ENCODE measurements at places on chromosomes 4 and X. TPM values are rescaled to one million over a fixed set of nuclear protein-coding genes. Genes with fewer than 3 reads are reported as not detected.

DNA sequence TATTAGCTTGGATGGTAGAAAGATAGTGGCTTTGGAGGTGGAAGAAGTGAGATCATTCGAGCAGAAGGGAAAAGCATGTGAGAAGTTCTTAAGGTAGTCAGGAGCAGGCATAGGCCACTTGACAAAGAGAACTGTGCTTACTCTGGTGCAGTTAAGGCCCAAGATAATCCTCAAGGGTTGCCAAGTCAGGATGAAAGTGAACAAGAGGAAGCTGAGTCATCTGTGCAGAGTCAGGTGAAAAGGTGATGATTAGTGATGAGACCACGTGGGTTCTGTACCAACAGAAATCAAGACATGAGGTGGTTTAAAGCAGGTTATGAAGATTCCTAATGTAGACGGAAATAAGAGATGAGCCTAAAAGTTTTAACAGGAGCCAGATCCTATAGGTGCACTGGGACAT is 369.8 kb downstream of the DTHD1 start:
- no peak for DNase-seq

- no peak for DNase-seq
Observed at GRCh38 chr4:182090186-182090585, 153.0 kb upstream of the TENM3 start.

GRCh38 chr4:152209772-152210493 is 326.0 kb downstream of the FBXW7 start:
- no peak for DNase-seq

DNA sequence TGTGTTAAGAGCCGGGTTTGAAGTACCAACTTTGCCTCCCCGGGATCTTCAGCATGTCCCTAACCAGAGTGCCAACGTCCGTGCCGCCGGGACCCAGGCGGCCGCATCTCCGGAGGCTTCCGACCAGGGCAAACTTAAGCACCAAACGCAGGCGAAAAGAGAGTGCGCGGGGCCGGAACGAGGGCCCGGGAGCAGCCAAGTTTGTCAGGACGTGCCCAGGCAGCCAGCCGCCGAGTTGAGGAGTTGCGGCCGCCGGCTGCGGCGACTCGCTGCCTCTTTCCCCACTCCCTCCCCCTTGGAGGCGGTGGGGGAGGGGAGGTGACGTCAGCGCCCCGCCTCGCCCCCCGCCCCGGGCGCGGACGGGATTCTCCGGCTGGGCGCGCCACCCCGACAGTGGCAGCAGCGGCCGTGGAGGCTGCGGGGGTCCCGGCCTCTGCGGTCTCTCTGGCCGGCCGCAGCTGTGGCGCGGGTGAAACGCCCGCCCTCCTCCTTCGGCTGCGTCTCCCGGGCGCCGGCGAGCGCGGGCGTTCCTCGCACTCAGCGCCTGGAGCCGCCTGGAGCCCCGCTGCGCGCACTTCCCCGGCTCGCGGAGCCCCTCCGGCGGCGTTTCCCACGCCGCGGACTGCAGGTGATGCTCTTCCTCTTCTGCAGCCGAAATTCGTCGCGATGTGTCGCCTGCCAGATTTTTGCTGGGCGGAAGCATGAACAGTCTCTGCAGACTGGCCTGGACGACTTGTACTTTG is 2.9 kb upstream of the FAT1 start:
- peak; percentile 85 for DNase-seq

DNA sequence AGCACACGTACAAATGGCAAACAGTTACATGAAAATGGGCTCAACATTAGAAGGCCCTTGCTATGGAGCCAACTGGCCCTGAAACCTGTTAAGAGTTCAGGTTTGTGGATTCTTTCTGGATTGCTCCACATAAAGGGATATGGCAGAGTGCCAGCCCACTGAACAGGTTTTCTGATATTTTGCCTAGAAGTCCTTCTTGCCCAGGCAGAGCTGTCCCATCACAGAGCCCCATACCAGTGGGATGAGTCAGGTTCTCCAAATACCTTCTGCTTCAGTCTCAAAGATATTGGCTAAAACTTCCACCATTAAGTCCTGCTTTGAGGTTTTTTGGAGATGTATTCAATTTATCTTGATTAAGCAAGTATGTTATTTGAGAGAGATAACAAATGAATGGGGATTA is 146.8 kb upstream of the IL1RAPL2 start:
- DNase-seq: no peak

- DNase-seq: no peak
Observed at GRCh38 chrX:81229229-81229628, 27.3 kb downstream of the SH3BGRL start.

DNA sequence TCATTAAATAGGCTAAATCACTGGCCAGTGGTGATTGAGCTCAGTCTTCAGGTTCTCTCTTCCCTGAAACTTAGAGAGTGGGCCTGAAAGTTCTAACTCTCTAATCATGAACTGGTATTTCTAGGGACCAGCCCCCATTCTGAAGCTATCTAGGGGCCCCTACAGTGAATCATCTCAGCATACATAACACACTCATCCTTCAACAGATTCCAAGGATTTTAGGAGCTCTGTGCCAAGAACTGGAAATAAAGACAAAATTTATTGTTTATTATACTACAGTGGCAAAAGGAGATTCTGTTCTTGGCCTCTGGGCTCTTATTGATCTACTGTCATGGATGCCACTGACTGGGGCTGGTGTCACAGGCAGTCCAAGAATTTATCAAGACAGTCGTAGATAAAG is 263.8 kb upstream of the IGFBP7 start:
- no peak for DNase-seq

DNA sequence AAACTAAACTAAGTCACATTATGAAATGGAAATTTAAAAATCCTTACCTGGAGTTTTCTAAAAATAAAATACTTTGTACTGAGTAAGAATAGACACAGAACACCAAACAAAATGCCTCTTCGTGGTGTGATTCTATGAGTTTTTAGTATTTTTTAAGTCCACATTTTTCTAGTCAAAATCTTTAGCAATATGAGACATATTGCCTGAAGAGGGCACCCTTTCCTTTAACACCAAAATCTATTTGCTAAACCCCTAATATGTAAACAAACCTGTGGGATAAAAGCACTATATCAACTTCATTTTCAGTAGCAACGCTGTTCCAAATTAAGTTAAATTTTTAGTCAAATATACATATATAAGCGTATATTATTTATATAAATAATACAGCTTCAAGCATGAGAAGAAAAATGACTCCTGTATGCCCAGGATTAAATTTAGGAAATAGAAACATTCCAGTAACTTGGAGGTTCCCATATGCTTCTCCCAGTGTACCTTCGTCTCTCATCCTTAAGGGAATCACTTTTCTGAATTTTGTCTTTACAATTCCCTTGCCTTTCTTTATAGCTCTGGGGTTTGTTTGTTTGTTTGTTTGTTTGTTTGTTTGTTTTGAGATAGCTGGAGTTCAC is 23.0 kb upstream of the PGM2 start:
- DNase-seq: no peak

- no peak for DNase-seq
Observed at GRCh38 chr4:72314869-72315268, 254.2 kb downstream of the ADAMTS3 start.

- no peak for DNase-seq
Observed at GRCh38 chr4:6264225-6264540, 5.5 kb upstream of the WFS1 start.

GRCh38 chr4:190014771-190015537 is 12.1 kb downstream of the FRG2 start:
- DNase-seq: no peak

DNA sequence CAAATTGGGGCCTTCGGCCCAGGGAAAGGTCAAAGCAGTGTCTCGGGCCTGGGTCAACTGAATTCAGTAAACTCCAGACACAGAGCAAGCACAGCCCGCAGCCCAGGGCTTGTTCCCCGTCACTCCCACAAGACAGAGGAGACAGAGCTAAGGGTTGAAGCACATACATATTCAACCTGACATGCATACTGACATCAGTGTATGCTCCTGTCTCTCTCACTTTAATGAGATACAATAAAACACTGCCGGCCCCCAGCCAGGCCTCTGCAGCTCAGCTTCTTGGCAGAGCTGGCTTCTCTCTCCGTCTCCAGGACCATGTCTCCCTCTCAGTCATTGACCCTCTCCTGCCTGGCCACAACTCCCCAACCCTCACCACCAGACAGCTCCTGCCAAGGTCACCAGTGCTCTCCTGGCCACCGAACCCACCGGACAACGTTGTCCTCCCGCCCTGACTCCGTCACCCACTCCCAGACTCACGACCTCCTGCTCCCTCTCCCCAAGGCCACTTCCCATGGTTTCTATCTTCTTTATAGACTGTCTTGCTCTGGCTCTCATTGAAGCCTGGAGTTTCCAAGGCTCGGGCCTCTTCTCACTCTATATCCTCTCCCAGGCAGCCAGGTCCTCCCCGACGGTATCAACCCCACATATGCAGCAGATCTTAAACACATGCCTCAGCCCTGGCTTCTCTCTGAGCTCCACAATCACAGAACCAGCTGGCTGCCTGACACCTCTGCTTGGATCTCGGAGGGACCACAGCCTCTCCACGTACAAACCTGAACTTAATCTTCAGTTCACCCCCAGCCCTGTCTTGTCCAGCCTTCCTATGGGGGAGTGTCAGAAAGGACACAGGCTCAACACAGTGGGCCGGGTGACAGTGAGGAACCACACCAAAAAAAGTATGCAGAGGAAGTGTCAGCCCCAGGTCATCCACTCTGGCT is 67.7 kb upstream of the C4orf50 start:
- DNase-seq: no peak

DNA sequence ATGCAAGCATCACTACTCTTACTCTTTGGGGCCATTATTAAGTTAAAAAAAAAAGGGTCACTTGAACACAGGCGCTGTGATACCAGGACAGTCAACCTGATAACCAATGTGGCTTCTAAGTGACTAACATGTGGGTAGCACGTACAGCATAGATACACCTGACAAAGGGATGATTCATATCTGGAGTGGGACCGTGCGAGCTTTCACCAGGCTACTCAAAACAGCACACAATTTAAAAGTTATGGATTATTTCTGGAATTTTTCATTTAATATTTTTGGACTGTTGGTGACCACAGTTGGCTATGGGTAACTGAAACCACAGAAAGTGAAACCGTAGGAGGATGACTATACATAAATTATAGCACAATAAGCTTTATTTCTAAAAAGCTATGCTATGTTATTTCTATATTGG is 113.8 kb upstream of the STIM2 start:
- DNase-seq: no peak

- DNase-seq: no peak
Observed at GRCh38 chr4:173958445-173958844, 325.0 kb downstream of the FBXO8 start.

- DNase-seq: no peak
Observed at GRCh38 chrX:124362072-124362471, 15.7 kb downstream of the SH2D1A start.

DNA sequence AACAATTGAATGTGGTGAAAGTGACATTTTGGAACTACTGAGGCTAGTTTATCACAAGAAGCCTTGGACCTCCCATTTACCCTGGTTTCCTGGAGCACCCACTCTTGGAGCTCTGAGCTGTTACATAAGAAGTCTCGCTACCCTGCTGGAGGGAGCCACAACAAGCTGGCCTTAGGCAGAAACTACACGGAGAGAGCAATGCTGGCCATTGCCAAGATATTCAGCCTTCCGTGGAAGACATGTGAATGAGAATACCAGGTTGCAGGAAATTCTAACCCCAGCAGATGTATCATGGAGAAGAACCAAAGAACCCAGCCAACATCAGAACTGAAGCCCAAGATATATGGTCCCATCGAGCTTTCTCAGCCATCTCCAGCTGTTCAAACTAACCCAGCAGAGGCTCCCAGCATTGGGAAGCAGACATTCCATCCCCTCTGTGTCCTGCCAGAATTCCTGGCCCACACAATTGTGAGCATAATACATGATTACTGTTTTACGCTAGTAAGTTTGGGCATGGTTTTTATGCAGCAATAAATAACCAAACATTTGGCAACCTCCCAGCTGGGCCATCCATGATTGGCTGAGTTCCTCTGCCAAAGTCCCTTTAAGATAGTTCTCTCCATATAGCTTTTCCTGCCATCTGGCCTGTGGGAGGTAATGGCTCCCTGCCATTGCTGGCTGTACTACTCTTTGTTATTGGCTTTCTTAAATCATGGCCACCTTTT is 17.9 kb upstream of the PDE5A start:
- DNase-seq: no peak

DNA sequence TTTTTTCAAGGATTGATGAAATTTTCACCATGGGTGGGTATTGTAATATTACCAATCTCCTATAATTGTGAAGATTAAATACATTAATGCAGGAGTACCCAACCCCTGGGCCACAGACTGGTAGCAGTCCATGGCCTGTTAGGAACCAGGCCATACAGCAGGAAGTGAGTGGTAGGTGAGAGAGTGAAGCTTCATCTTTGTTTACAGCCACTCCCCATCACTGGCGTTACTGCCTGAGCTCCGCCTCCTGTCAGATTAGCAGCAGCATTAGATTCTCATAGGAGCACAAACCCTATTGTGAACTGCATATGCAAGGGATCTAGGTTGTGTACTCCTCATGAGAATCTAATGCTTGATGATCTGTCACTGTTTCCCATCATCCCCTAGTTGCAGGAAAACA is 15.1 kb downstream of the RAPGEF2 start:
- no peak for DNase-seq

DNA sequence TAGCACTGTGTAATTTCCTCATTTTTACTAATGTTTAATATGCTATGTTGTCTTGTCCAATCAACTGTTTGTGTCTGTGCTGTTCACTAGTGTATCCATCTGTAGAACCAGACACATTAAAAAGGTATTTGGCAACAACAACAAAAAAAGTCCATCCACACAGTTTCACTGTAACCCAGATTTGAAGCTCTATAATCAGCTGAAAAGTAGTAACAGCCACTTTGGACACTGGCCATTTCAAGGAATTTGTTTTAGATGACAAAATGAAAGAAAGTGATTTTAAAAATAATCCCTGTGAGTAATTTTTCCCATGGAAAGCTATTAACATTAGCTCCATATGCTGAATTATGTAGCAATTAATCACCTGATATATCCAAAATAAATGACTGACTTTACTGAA is 2.2 kb upstream of the FBXL5 start:
- no peak for DNase-seq

- DNase-seq: no peak
Observed at GRCh38 chr4:124437853-124438495, 274.6 kb downstream of the ANKRD50 start.

GRCh38 chr4:176729489-176729888 is 63.2 kb downstream of the VEGFC start:
- no peak for DNase-seq

Gene LARP7
- total RNA-seq: 35.2 TPM

Gene TLR10
- 0.78 TPM for total RNA-seq

Gene TGIF2LX
- not detected for total RNA-seq

Gene SPRY1
- total RNA-seq: 134 TPM

Gene GAGE12C
- not detected for total RNA-seq

Gene TRIM61
- total RNA-seq: 1.2 TPM

Gene CYSLTR1
- 8.7 TPM for total RNA-seq

Gene CSAG2
- total RNA-seq: not detected

Gene HSFX1
- 1.4 TPM for total RNA-seq

Gene GLUD2
- 1.6 TPM for total RNA-seq

Gene DMP1
- not detected for total RNA-seq

Gene SRPX
- total RNA-seq: 56.7 TPM

Gene CFI
- total RNA-seq: 61.0 TPM

Measured in upper lobe of right lung (tissue), 1 donor.